ENCODE measurements at places on chromosomes 16 and 17. TPM values are rescaled to one million over a fixed set of nuclear protein-coding genes. Genes with fewer than 3 reads are reported as not detected.

DNA sequence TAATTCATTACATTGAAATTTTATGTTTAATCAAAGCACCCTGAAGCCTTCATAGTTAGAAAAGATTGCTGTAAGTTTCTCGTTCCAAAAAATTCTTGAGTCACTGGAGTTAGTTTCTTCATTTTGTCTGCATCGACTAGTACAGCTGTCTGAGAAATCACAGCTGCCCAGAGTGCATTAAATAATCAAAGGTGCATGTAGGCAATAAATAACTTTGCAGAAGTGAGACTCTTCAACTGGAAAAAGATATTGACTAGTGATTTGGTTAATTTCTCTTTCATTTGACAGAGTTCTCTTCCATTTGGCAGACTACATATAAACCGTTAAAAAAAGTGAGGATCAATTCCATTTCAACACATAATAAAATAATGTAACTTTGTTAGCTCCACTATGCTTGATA is 234.0 kb downstream of the CNTNAP4 start:
- H3K4me3 ChIP-seq = no peak overlapping the region
- H3K27me3 ChIP-seq = no peaks in the 10 kb centered on the region
- DNase-seq = no peak
- H3K27ac ChIP-seq = no peak overlapping the region

DNA sequence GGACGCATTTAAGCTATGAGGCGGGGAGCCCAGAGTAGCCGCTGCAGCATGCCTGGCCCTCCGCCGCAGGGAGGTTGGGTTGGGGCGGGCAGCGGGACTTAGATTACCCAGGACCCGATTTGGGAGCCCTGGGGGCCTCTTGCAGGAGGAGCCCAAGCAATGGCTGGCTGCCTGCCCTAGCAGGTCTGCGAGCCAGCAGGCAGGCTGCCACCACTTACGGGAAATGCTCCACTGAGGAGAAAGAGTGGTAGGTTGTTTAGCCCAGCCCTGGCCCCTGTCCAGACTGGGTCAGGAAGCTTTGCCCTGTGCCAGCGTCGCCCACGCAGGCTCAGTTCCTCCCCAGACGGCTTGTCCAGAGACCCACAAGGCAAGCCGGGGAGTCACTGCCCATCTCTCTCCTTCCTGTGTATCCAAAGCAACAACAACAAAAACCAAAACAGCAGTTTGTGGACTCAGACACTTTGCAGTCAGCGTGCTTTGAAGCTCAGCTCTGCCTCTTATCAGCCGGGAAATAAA is 10.3 kb upstream of the TVP23A start:
- peak overlapping the region; percentile 16 for H3K4me3 ChIP-seq
- H3K4me1 ChIP-seq = peaks cover 52% of the 10 kb centered on the region
- no peaks in the 10 kb centered on the region for H3K27me3 ChIP-seq
- DNase-seq = peak; percentile 97
- H3K27ac ChIP-seq = peak overlapping the region; percentile 88

- H3K4me3 ChIP-seq = no peak overlapping the region
- H3K27me3 ChIP-seq = no peaks in the 10 kb centered on the region
- no peak for DNase-seq
Measured at GRCh38 chr17:72665852-72666851, 426.3 kb downstream of the SLC39A11 start.

GRCh38 chr16:88287219-88287618 is 95.5 kb upstream of the ZNF469 start:
- H3K36me3 ChIP-seq = no peaks in the 10 kb centered on the region
- H3K27ac ChIP-seq = no peak overlapping the region
- DNase-seq = no peak

GRCh38 chr16:69481901-69482341 is 57.5 kb downstream of the CYB5B start:
- H3K36me3 ChIP-seq = no peaks in the 10 kb centered on the region
- no peaks in the 10 kb centered on the region for H3K27me3 ChIP-seq
- H3K4me1 ChIP-seq = peaks cover 14% of the 10 kb centered on the region
- DNase-seq = peak; percentile 91
- H3K4me3 ChIP-seq = no peak overlapping the region
- peak overlapping the region; percentile 69 for H3K27ac ChIP-seq

DNA sequence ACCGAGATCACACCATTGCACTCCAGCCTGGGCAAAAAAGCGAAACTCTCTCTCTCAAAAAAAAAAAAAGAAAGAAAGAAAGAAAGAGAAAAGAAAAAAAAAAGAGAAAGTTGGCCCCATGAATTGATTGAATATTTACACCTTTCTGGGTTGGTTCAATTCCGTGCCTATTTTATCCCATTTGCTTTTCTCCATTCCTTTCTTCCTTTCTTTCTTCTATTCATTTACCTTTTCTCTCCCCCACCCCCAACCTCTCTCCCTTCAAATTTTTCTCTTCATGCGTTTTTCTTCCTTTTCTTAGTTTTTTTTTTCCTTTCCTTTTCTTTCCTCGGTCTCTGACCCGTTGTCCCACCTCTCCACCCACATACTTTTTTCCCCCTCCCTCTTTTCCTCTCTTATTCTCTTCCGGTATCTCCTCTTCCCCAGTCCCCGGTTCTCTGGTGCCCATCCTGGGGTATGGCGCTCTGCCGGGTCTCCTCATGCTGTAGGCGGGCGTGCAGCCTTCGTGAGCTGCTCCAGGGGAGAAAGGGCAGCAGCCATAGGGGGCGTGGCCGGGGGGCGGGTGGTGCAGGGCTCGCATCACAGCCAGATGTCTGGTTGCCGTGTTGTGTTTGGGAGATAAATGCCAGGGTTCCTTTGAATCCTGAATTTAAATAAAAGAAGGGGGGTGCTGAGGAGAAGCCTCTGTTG is 5.3 kb upstream of the COL1A1 start:
- H3K4me3 ChIP-seq = no peak overlapping the region

DNA sequence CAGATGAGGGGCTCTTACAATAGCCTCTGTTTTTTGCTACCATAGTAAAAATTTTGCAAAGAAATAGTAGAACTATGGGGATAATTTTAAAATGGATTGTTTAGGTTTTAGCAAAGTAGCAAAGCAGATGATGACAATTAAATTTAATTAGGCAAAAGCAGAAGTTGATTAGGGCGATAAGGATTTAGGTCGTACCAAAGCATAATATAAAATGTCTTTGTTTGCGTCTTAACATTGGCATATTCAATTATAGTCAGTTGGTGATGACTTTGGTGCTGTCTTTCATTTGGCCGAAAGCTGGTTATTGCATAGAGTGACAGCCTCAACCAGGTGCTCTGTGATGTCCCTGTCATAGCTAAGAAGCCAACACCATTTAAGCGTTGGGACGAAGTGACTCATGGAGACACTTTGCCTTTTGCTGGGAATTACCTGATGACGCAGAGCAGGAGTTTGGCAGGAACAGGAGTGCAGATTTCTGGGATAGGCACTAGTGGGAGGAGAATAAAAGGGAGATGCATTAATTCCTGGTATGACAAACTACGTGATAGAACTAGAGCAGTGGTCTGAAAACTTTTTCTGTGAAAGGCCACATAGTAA is 38.3 kb downstream of the MAP2K6 start:
- H3K4me3 ChIP-seq = no peak overlapping the region
- H3K4me1 ChIP-seq = peaks cover 8% of the 10 kb centered on the region
- DNase-seq = no peak
- no peak overlapping the region for H3K27ac ChIP-seq

- H3K27ac ChIP-seq = no peak overlapping the region
- no peak overlapping the region for H3K4me3 ChIP-seq
- DNase-seq = no peak
- H3K27me3 ChIP-seq = no peaks in the 10 kb centered on the region
- no peaks in the 10 kb centered on the region for H3K4me1 ChIP-seq
- no peaks in the 10 kb centered on the region for H3K36me3 ChIP-seq
Measured at GRCh38 chr17:31627960-31628359, 231.1 kb downstream of the COPRS start.

- no peak for DNase-seq
- no peaks in the 10 kb centered on the region for H3K36me3 ChIP-seq
- no peak overlapping the region for H3K4me3 ChIP-seq
- no peaks in the 10 kb centered on the region for H3K4me1 ChIP-seq
Measured at GRCh38 chr16:78987666-78988065, 612.9 kb downstream of the MAF start.

DNA sequence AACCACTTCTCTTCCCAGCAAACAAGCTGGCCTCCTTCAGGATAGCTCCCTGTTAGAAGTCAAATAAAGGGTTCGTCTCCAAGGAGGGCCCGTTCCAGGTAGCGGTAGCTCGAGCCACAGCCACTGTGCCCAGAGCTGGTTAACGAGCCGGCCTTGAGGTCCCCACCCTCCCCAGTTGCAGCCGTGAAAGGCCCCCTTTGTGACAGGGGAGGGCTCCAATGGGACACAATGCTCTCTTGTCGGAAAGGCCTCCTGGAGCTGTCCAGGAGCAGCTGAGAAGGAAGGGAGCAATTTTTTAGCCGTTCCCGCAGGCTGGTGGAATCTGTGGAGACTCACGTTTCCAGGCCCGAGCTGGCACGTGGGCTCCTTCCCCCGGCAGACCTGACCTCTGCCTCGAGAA is 29.9 kb upstream of the FOXF1 start:
- no peak overlapping the region for H3K4me3 ChIP-seq
- peaks cover 34% of the 10 kb centered on the region for H3K4me1 ChIP-seq
- peaks cover 25% of the 10 kb centered on the region for H3K27me3 ChIP-seq

DNA sequence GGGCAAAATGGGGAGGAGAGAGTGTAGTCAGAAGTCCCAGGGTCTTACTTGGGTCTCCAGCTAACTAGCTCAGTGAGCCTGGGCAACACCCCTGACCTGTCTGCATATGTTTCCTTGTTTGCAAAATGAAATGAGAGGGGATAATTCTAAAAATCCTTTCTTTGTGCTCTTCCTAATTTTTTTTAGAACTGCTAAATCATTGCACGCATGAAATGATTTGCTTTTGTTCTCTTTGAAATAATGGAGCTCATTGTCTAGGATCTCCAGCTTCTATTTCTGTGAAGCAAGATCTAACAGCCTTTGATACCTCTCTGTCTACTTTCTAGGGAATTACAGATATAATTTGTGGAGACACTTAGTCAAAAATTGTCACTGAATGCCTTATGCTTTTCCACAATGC is 181.3 kb downstream of the CDH13 start:
- no peak overlapping the region for H3K4me3 ChIP-seq
- H3K36me3 ChIP-seq = no peaks in the 10 kb centered on the region
- H3K27ac ChIP-seq = no peak overlapping the region
- no peak for DNase-seq

PDILT gene
- polyA plus RNA-seq = 72.7 TPM

KRTAP4-9 gene
- not detected for polyA plus RNA-seq

SCGB1C2 gene
- not detected for polyA plus RNA-seq

QPRT gene
- polyA plus RNA-seq = 7.3 TPM

BICDL2 gene
- 29.0 TPM for polyA plus RNA-seq

FKBP10 gene
- polyA plus RNA-seq = 12.8 TPM

C17orf67 gene
- 1.1 TPM for polyA plus RNA-seq

CACNG5 gene
- polyA plus RNA-seq = not detected

ITGB3 gene
- polyA plus RNA-seq = 1.0 TPM

EXOC3L1 gene
- 6.8 TPM for polyA plus RNA-seq

SPAG5 gene
- 4.4 TPM for polyA plus RNA-seq

Measured in stomach (tissue), 19 donors.